ENCODE measurements at places on chromosomes 2 and 18.

DNA sequence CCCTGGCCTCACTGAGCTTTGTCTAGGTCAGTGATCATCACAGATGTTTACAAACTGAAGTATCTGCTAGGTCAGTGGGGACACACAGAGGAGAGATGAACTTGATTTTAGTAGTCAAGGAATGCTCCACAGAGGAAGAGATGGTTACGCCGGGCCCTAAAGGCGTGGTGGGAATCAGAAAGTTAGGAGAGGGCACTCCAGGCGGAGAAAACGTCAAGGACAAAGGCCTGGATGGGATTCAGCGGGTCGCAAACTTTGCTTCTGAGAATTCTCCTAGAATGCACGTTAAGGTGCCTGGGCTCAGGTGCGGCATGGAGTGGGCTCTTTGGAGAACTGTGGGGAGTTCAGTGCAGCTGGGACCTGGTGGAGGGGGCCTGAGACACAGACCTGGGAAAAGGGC lies 78.8 kb downstream of the TMEM17 start:
- no peak for DNase-seq

GRCh38 chr2:98809116-98809515 lies 78.2 kb upstream of the MGAT4A start:
- no peak for DNase-seq

DNA sequence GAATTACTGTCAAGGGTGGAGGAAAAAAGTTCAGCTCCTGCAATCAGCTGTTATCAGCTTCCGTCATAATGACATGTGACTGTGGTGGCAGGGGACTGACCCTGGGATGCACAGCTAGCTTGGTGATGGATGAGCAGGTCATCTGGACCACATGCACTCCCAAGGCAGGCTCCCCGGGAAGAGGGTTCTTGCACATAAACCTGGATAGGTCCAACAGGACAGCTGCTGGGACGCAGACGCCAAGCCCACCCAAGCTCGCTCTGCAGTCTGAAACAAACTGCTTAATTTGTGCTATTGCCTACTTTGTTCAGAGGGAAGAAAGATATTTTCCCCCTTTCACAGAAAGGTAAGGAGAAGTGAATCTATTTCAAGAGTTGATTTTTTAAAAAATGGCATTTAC lies 30.2 kb downstream of the FAM178B start:
- DNase-seq: no peak

GRCh38 chr2:231597627-231598026 lies 5.0 kb downstream of the TEX44 start:
- no peak for DNase-seq

DNA sequence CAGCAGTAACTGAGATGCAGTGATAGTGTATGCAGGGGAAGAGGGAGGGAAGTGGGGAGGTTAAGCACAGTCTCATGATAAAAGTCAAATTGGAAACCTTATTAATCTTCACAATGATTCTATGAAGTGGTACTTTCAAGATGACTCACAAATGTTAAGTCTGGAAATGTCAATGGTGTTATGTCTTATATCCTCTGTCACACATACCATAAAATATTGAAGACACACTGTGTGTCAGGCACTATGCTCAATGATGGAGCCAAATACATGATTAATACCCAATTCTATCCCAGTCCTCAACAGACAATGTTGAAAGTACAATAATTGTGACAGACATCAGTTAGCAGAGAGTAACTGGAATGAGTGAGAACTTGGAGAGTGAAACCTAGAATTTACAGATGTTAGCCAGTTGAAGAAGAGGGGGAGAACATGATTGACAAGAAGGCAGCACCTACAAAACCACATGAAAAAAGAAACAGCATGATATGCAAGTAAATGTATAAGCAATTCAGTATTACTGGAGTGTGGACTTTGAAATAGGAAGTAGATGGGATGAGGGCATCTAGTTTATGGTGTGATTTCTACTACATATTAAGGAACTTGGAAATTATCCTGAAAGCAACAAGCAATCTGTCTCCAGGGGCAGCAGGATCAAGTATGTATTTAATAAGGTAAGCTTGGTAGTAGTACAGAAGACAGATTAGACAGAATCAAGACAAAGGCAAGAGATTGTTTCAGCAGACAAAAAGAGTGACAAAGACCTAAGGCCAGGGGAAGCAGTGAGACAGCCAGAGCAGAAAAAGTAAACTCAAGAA lies 107.6 kb downstream of the STRN start:
- DNase-seq: no peak

GRCh38 chr2:151037434-151037833 lies 224.2 kb downstream of the RBM43 start:
- no peak for DNase-seq

GRCh38 chr2:226227341-226227740 lies 572.3 kb downstream of the IRS1 start:
- no peak for DNase-seq

- peak; percentile 21 for DNase-seq
These were observed 1.3 kb downstream of the CIAO1 start for GRCh38 chr2:96267159-96267971.

DNA sequence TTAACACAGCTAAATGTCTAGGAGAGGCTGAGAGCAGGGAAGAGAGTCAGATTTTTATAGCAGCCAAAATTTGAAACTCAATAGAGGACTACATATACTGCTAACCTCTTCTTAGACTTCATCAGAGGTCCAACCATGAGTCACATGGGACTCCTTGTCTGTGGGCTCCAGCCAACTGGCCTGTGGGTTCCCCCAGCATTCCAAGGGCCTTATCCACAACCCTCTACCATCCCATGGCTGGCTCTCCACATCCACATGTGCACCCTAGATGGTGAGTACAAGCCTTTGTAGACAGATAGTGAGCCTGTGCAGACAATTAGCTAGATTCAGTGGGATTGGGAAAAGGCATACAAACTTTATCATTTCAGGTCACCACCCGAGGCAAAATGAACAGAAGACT lies 901.9 kb upstream of the ZEB2 start:
- DNase-seq: no peak

DNA sequence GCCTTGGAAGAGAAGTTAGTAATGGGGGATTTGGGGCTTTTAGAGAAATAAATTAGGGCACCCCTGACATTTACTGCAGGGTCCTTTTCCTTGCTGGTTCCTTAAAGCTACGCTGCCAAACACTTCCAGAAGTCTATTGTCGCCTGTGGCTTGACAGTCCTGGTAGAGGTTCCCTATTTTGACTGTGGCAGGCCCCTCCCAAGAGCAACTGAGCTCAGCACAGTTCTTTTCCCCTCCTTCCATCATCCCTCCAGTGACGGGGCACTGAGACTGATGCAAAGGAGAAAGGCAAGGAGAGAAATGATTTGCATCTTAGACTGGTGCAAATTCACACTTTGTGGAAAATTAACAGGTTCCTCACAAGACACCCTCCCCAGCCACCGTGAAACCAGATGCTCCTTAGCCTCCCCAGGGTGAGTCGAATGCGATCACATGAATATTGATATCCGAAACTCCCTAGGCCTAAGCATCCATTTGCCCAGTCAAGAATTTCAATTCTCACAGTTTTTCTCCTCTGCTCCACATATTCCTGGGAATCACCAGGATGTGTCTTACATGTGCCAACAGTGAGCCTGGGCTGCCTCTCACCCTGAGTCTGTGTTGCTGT lies 45.4 kb downstream of the RABL2A start:
- DNase-seq: no peak

DNA sequence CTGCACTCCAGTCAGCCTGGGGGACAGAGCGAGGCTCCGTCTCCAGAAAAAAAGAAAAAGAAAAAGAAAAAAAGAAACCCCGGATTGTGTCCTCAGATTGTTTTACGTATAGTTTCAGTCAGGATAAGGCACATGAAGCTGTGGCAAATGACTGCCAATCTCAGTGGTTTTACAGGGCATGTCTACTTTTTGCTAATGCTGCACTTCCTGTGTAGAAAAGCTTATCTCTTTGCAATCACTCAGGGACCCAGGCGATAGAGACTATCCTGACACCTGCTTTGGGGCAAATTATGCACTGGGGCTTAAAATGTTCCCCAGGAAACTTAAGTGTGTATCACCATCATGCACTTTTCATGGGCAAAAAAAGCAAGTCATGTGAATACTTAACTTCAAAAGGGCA lies 103.7 kb upstream of the MEIS1 start:
- no peak for DNase-seq

DNA sequence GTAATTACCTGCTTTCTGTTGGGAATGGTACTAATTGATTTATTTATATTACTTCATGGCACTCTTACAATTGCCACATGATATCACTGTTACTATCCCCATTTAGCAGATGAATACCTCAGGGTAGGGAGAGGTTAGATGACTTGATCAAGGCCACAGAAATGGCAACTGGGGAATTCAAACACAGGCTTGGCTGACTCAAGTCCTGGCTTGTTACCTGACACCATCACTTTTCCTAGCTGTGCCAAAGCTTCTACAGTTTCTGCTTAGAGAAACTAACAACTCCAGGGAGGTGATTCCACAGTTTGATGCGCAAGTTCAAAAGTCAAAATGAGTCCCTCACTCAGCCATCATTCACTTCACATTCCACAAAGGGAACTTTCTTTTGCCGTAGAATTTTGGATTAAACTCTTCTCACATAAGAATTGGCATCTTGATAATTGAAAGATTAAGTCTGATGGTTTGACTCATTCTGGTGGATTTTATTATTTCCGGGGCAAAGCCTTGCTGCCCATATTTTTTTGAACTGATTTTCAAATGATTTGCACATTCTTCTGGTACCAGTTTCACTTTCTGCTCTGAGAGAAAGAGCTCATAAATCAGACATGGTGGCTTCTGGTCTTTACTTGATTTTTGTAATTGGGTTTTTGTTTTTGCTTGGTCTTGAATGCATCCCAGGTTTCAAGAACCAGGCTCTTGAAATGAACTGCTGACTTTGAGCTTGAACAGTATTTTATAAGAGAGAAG lies 656.8 kb downstream of the BCL11A start:
- no peak for DNase-seq

- DNase-seq: peak; percentile 48
These were observed 24.8 kb upstream of the RPE start for GRCh38 chr2:209977386-209978239.

GRCh38 chr18:68494802-68495581 lies 219.9 kb downstream of the TMX3 start:
- DNase-seq: no peak

GRCh38 chr18:47175283-47175897 lies 774 bp downstream of the IER3IP1 start:
- DNase-seq: no peak

DNA sequence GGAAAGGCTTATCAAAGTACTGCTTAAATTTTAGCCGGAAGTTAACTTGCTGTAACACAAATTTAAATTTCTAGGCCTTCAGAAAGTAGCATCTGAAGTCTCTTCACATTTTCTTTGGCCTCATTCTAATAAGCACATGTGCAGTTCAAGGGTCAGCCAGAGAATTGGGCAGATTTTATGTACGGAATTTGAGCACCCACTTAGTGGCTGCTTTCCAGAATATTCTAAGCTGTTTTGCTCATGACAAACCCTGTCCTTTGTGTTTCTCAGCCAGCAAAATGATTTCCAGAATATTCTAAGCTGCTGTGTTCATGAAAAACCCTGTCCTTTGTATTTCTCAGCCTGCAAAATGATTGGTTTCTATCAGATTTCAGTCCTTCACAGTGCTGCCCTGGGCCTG lies 225.0 kb upstream of the DOK6 start:
- DNase-seq: no peak

DNA sequence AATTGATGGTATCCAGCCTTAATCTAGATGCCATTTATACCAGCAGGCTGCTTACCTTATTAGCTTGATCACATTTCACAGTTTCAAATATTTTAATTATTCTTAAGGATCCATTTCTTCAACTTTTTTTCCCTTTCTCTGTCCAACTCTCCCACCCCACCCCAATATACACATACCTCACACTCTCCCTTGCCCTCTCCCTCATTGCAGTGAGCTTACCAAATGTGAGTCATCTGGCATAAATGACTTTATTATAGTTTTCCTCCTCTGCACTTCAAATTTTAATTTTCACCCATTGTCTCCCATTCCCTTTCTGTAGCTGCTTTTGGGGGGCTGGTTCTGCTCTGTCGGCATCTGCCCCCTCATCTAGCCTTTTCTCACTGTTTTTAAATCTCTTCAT lies 12.9 kb downstream of the HTR2B start:
- DNase-seq: no peak

DNA sequence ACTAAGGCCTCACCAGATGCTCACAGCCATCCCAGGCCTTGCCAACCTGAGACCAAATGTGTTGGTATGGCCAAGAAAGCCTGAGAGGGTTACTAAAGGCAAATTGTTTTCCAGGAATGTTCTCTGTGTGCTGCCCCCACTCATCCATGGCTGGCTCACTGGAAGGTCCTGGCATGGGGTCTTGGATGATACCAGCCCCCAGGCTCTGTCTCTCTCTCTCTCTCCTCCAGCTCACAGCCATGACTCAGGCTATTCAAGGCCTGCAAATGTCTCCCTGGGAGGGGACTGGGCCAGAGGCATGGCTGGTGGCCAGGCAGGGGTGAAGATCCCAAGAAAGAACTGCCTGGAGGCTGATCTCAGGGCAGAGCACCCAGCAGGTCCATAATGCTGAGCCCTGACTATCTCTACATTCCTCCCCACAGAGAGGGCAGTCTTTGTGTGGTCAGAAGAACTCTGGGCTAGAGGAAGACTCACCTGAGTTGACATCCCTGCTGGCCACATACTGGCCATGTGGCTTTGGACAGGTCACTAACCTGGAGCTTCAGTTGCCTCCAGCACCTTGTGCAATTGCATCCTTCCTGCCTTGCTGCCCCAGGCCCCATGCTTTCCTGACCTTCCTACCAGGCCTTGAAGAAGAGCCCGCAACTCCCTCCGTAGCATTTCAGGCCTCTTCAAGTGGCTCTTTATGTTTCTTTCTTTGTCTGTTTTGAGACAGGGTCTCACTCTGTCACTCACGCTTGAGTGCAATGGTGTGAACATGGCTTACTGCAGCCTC lies 150.4 kb downstream of the ZFP36L2 start:
- no peak for DNase-seq

DNA sequence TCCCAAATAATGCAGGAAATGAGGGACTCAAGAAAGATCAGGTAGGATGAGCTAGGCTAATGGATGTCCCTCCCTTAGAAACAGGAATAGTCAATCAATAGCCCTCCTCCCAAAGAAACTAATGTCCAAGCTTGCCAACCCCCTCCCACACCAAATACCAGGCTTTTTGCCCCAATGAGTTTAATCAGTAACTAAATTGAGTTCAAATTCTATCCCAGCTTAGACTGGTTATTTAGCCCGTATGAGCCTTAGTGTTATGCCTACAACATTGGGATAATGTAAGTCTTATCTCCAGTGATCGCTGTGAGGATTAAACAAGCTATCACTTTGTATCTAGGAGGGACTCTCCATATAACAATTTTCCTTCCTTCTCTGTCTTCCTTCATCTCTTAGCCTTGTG lies 310.7 kb downstream of the DPP10 start:
- no peak for DNase-seq

- no peak for DNase-seq
These were observed 67.5 kb upstream of the TTN start for GRCh38 chr2:178874529-178875240.

Data from NCI-H526 (cell line).